GOT3 (cell line): ENCODE measurements at places on chromosomes 6 and 20.

- no peak for DNase-seq
These were observed 64.3 kb downstream of the EDN1 start for GRCh38 chr6:12354499-12354898.

- DNase-seq, result no peak
These were observed 393.7 kb downstream of the CDH4 start for GRCh38 chr20:61645732-61646131.

- no peak for DNase-seq
These were observed 258.8 kb downstream of the SMOC2 start for GRCh38 chr6:168699631-168700295.

GRCh38 chr6:95091823-95092436 lies 485.4 kb upstream of the MANEA start:
- no peak for DNase-seq

- no peak for DNase-seq
These were observed 165.0 kb downstream of the PDE7B start for GRCh38 chr6:136016228-136017225.

GRCh38 chr6:34332251-34333198 lies 59.9 kb downstream of the NUDT3 start:
- no peak for DNase-seq

DNA sequence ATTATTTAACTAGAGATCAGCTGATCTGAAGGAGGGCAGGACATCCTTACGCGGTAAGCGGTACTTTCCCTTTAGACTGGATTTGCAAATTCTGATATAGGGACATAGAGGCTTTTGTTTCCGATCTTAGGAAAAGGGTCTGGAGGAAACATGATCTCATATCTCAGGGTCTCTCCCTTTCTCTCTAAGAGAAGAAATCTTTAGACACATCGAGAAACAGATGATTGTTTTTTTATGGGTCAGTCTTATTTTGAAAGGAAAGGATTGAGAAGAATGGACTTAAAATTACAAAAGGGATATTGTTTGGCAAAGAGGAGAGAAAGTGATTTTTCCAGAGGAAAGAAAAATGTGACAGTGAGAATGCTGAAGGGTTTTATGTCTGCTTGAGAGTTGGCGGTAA lies 83.9 kb upstream of the OGFRL1 start:
- no peak for DNase-seq

DNA sequence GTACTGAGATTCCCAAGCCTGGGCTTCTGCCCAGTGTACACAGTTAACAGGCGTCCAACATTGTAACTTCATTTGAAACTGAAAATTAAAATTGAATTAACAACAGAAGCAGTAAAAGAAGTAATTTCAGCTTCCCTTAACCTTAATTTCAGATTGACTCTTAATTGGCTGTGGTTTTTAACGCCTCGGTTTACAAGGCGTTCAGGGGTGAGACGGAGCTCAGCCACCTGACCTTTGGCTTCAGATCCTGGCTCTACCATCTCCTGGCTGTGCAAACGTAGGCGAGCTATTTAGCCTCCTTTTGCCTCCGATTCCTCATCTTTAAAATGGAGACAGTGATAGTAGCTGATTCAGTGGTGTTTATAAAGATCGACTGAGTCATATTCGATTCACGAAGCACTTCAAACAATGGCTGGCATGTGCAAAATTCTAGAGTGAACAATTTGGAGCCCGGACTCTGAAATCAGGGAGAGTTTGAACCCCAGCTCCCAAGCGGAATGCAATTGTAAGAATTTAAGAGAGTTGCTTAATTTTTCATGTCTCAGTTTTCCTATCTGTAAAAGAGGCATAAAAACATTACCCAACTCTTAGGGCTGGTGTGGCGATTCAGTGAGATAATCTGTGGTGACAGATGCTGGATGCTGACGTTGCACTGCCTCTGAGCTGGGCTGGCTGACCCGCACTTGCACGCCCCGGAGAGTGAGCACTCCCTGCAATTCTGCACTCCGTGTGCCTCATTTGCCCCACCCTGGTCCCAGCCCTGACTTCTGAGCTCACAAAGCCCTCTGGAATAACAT lies 23.5 kb upstream of the OCSTAMP start:
- DNase-seq, result no peak

DNA sequence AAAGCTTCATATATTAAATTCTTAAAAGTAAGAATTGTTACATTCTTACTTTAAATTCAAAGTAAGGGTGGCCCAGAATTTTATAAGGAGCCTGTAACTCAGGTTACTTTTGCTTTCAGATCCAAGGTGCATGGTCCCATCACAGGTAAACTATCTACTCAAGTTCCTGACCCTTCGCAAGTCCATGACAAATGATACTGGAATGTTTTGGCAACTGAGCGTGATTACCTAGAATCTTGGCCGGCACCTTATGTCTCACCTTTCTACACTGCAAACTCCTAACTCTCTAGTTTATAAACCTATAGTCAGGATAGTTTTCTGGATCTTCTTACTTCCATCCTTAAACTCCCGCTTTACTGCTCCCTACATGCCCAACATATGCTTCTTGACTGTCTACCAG lies 67.9 kb upstream of the HMGN3 start:
- no peak for DNase-seq

DNA sequence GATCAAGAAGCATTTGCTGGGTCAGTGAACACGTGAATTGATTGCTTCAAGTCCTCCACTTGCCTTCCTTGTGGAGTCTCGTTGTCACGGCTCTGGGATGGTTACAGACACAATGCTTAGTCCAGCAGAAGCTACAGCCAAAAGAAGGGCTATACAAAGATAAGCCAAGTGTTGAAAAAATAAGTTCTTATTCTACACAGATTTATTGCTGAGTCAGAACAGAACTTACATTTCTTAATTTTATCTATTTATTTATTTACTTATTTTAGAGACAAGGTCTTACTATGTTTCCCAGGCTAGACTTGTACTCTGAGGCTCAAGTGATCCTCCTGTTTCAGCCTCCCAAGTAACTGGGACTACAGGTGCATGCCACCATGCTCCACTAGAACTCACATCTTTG lies 199.0 kb downstream of the MYLK4 start:
- no peak for DNase-seq

- no peak for DNase-seq
These were observed 150.3 kb downstream of the LINC00237 start for GRCh38 chr20:20955892-20956291.

DNA sequence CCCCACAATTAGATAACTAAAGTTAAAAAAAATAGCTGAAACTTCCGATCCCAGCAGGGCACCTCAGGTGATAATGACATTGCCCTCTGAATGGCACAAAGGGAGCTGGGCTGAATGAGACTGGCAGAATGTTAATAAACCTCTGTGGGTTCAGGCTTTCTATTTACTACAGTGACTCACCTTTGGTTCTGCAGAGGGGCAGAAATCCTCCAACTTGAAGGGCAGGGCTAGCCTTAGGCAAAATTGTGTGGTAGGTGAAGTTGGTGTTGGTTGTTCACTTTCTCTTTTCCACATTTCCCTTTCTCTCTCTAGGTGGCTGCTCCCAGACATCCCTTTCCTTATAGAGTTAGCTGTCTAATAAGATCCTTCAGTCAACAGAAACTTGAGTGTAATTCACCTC lies 625.2 kb downstream of the EPM2A start:
- DNase-seq, result no peak

DNA sequence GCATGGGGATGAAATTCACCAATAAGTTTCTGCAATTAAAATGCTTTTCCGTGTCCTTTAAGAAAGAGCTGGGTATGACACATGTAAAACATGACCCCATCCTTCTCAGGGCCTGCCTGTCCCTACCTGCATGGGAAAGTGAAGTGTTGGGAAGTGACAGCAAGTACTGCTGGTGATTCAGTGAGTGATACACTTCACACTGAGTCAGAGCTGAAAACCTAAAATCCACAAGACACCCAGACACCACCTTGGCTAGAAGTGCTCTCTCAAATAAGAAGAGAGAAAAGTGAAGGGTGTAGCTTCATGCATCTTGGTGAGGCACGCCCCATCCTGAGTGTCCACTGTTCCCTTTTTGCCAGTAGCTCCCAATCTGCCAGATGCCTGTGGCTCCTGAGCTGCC lies 3.3 kb downstream of the RAB22A start:
- no peak for DNase-seq

GRCh38 chr20:57476084-57476526 lies 48.8 kb downstream of the CTCFL start:
- no peak for DNase-seq

DNA sequence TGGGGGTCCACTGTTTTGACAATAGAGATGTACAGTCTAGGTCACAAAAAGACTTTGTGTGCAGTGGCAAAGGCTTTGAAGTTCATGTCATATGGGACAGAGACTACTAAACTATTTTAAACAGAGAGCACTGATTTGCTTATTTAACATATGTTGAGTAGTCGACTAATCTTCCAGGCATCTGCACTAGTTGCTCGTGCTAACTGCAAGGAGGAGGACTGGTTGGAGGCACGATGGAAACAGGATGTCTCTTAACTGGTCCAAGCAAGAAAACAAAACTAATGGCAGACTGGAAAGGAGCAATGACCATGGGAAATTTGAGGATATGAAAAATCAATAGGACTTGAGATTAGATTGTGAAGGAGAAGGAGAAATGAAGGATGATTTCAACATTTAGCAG lies 28.5 kb upstream of the ERVFRD-1 start:
- no peak for DNase-seq

- DNase-seq, result no peak
These were observed 608.6 kb downstream of the COL12A1 start for GRCh38 chr6:74597266-74597665.
